T-cell (primary cell): ENCODE measurements at places on chromosomes 11 and 22. TPM values are rescaled to one million over a fixed set of nuclear protein-coding genes. Genes with fewer than 3 reads are reported as not detected.

- no peaks in the 10 kb centered on the region for H3K27me3 ChIP-seq
- peaks cover 27% of the 10 kb centered on the region for H3K36me3 ChIP-seq
- no peaks in the 10 kb centered on the region for H3K4me1 ChIP-seq
- no peak for DNase-seq
- no peak overlapping the region for H3K27ac ChIP-seq
Measured at GRCh38 chr11:129917231-129917630, 21.9 kb upstream of the NFRKB start.

GRCh38 chr22:43171607-43172006, 15.3 kb downstream of the TTLL12 start:
- no peak overlapping the region for H3K27ac ChIP-seq
- H3K27me3 ChIP-seq, result no peaks in the 10 kb centered on the region
- H3K4me3 ChIP-seq, result no peak overlapping the region
- no peak for DNase-seq

DNA sequence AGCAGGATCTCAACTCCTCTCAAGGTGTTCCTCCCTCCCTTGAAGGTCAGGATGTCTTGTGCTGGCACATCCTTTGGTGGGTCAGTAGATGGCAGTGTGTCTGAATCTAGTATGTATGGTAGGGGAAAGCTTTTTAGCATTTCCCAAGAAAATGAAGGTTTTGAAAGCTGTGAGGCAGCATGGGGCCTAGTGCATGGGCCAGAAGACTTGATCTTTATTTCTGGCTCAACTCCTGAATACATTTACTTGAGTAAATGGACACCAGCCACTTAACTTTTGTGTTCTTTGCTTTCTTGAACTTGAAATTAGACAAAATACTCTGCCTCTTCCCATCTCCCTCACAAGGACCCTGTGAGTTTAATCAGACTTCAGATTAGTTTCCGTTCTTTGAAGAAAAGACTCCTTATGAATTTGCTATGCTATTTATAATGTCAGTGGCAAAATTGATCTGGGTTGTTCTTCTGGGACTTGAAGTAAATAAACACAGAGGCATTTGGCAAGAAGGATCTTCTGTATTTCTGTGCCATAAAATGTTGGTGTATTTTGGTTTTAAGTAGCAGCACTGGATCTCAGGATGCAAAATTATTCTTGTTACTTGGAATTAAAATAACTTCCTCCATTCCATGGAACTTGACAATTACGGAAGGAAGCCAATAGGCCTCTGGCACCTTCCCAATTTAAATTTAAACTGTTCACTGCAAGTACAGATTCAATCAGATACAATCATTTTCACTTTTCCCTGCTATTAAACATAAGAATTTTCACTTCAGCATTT, 288.8 kb downstream of the CASP12 start:
- no peaks in the 10 kb centered on the region for H3K36me3 ChIP-seq
- no peaks in the 10 kb centered on the region for H3K27me3 ChIP-seq
- H3K27ac ChIP-seq, result no peak overlapping the region
- H3K4me3 ChIP-seq, result no peak overlapping the region
- DNase-seq, result peak; percentile 5

- no peaks in the 10 kb centered on the region for H3K27me3 ChIP-seq
- DNase-seq, result no peak
- H3K27ac ChIP-seq, result no peak overlapping the region
- H3K4me3 ChIP-seq, result peak overlapping the region; percentile 8
- H3K4me1 ChIP-seq, result peaks cover 67% of the 10 kb centered on the region
Measured at GRCh38 chr11:117977029-117977428, 9.2 kb upstream of the IL10RA start.

GRCh38 chr11:102293873-102294601, 23.2 kb upstream of the BIRC3 start:
- no peaks in the 10 kb centered on the region for H3K27me3 ChIP-seq
- peaks cover 7% of the 10 kb centered on the region for H3K4me1 ChIP-seq
- H3K36me3 ChIP-seq, result no peaks in the 10 kb centered on the region
- H3K4me3 ChIP-seq, result peak overlapping the region; percentile 35
- H3K27ac ChIP-seq, result peak overlapping the region; percentile 37

DNA sequence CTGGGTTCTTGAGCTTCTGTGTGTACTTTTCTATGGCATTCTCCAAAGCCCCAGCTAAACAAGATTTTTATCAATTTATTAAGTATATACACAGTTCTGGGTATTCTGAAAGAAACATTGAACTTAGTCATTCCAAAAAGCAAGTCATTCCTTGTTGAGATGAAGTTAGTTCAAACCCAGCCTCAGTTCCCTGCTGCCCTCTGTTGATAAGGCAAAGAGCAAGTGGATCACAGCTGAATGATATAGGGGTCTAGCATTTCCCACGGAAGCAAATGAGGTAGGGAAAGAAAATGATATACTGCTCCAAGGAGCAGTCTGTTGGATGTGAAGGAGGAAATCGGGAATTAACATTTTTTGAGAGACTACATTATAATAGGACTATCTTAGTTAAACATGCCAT, 841.8 kb upstream of the TENM4 start:
- no peaks in the 10 kb centered on the region for H3K4me1 ChIP-seq
- no peaks in the 10 kb centered on the region for H3K27me3 ChIP-seq
- no peak overlapping the region for H3K4me3 ChIP-seq
- no peak overlapping the region for H3K27ac ChIP-seq
- DNase-seq, result no peak
- no peaks in the 10 kb centered on the region for H3K36me3 ChIP-seq

DNA sequence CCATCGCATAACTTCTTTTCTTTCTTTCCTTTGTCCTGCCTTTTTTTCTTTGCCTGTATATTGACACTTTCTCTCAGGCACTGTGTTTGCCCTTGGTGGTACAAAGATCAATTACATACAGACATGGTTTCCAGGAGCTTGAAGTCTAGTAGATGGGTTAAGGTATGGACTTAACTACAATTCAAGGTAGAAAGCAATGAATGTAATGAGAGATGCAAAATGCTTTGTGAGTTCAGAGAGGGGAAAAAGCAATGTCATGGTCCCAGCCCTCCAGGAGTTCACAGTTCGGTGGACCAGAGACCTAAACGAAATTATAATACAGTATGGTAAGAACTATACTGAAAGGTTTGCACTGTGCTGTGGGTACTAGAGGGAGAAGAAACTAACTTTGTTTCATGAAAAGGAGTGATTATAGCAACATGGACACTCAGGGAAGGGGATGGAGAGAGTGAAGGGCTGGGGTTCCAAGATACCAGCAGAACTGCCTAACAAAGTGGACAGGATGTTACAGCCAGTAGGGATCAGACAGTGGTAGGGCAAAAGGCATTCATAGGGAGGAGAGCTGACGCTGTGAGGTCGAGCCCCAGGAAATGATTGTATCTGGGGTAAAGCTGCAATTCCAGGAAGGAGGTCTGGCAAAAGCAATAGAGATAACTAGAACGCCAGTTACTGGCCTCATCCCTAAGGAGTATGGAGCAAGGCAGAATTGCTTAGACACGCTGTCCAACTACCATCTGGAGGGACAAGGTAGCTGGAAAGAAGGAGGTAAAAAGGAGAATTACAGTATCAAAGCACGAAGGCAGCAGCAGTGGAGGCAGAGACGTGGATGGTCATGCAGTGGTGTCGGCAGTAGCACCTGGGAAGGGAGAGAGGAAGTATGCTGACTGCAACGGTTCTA, 158.3 kb upstream of the MTMR2 start:
- DNase-seq, result no peak
- no peak overlapping the region for H3K4me3 ChIP-seq
- no peaks in the 10 kb centered on the region for H3K36me3 ChIP-seq
- no peaks in the 10 kb centered on the region for H3K4me1 ChIP-seq
- no peak overlapping the region for H3K27ac ChIP-seq

DNA sequence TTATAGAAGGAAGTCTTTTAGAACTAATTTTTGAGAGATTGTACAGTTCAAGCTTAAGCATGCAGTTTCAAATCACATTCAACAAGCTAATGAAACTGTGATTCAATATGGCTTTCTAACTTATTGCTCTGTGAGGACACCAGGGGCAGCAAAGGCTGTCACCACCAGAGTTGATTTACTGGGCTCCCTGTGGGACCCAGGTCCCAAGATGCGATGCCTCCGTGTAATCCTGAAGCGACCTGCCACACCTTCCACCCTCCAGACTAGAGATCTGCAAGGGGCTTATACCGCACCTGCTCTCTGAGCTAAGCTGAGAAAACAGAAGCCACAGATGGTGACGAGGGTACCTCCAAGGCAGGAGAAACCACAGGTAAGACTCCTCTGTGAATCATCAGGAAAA, 918 bp upstream of the OR51Q1 start:
- H3K27ac ChIP-seq, result no peak overlapping the region
- no peaks in the 10 kb centered on the region for H3K36me3 ChIP-seq
- no peaks in the 10 kb centered on the region for H3K4me1 ChIP-seq
- peaks cover 4% of the 10 kb centered on the region for H3K27me3 ChIP-seq

DNA sequence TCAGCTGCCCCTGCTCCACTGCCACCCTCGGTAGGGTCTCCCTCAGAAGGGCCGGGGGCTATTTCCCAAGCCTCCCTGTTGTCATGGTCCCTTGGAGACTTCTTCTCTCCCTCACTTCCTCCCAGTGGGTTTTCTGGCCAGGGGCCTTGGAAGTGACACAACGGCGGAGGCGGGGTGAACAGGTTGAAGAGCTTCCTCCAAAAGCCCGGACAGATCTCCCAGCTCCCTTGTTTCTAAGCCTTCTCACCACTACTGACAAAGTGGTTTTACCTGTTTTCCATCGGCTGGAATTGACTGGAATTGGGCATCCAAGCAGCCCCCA, 14.5 kb downstream of the MYH9 start:
- peaks cover 100% of the 10 kb centered on the region for H3K4me1 ChIP-seq
- H3K27me3 ChIP-seq, result no peaks in the 10 kb centered on the region
- DNase-seq, result no peak
- H3K27ac ChIP-seq, result peak overlapping the region; percentile 89

GRCh38 chr11:132576706-132577105, 955.6 kb downstream of the OPCML start:
- no peak for DNase-seq
- H3K4me1 ChIP-seq, result no peaks in the 10 kb centered on the region
- no peak overlapping the region for H3K27ac ChIP-seq
- H3K4me3 ChIP-seq, result no peak overlapping the region
- no peaks in the 10 kb centered on the region for H3K27me3 ChIP-seq
- H3K36me3 ChIP-seq, result no peaks in the 10 kb centered on the region

GRCh38 chr11:73710964-73711363, 49.9 kb downstream of the RAB6A start:
- no peak for DNase-seq
- no peak overlapping the region for H3K4me3 ChIP-seq
- no peaks in the 10 kb centered on the region for H3K27me3 ChIP-seq
- peaks cover 22% of the 10 kb centered on the region for H3K36me3 ChIP-seq
- H3K27ac ChIP-seq, result no peak overlapping the region

DNA sequence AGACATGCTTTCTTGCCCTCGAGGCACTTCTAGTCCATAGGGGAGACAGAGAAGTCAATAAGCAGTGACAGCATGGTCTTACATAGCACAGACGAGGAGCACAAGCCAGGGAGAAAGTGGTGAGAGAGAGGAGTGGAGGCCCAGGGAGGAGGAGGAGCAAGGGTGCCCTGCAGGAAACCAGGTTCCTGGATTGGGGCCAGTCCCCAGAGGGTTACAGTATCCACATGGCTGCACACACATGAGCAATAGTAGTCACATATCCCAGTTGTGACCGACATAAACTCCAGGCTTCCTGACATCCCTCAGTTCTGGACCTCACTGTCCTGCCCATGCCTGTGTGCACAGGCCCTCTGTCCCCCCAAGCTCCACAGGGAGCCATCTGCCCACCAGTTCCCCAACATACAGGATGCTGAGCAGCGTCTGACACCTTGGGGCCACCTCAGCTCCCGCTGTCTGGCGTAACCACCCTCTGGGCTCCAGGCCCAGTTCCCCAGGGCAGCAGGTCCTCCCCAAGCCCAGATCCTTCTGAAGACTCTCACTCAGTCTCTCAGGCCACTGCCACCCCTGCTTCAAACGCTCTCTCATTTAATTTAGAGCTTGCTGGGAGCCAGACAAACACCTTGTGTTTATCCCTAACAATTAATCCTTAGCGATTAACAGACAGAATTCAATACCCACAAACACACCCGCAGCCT, 53.7 kb downstream of the DSCAML1 start:
- no peak for DNase-seq
- H3K36me3 ChIP-seq, result no peaks in the 10 kb centered on the region
- no peak overlapping the region for H3K27ac ChIP-seq
- H3K27me3 ChIP-seq, result peaks cover 42% of the 10 kb centered on the region
- no peaks in the 10 kb centered on the region for H3K4me1 ChIP-seq
- H3K4me3 ChIP-seq, result no peak overlapping the region

GRCh38 chr11:20762980-20763379, 93.6 kb downstream of the NELL1 start:
- no peak overlapping the region for H3K27ac ChIP-seq

DNA sequence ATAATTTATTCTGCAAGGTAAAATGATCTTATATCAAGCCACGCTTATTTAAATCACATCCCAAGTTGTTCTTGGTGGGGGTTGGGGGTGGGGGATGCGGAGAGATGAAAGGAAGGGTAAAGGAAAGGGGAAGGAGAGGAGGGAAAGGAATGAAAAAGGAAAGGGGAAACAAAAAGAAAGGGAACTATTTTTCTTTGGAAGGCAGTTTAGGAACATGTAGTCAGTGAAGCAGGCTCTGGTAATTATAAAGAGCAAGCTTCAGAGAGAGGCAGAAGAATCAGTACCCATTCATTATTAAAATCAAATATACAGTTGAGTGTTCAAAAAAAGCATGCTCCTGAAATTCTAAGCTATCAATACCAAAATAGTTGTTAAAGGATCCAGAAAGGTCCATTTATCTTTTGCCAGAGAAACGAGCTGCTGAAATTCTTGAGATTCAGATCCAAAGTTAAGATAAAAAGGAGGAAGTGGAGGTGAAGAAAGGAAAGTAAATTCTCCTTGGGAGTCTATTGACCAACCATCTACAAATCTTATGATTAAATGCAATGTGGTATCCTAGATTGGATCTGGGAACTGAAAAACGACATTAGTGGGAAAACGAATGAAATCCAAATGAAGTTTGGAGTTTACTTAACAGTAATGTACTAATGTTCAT, 107.4 kb downstream of the SGSM3 start:
- no peak for DNase-seq
- peaks cover 4% of the 10 kb centered on the region for H3K4me1 ChIP-seq

DNA sequence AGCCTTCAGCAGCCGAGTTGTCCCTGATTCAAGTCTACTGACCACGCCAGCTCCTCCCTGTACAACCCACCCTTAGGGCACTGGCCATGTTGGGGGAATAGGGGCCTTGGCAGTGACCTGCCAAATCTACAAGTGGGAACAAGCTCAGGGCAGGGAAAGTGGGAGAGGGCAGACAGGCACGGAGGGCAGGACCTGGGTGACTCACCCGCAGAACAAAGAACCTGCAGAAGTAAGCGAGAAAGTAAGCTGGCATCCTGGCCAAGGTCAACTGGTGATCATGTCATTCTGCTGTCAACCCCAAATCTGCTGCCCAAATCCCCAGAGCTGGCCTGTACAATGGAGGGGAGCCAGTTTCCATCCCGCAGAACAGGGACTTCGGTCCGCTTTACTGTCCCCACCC, 7.9 kb upstream of the SCGB1A1 start:
- H3K4me1 ChIP-seq, result no peaks in the 10 kb centered on the region
- peaks cover 10% of the 10 kb centered on the region for H3K27me3 ChIP-seq
- no peak for DNase-seq
- no peaks in the 10 kb centered on the region for H3K36me3 ChIP-seq
- no peak overlapping the region for H3K27ac ChIP-seq
- no peak overlapping the region for H3K4me3 ChIP-seq

The DNAJB13 gene
- total RNA-seq, result 0.96 TPM

The ENTHD1 gene
- total RNA-seq, result 0.20 TPM

The ALKBH3 gene
- 34.1 TPM for total RNA-seq

The NRXN2 gene
- 0.43 TPM for total RNA-seq

The MRGPRX4 gene
- not detected for total RNA-seq

The FSHB gene
- not detected for total RNA-seq

The PHLDB1 gene
- 4.0 TPM for total RNA-seq

The VSTM5 gene
- not detected for total RNA-seq

The RNF214 gene
- 29.2 TPM for total RNA-seq

The ASCL2 gene
- total RNA-seq, result 0.29 TPM

The PLA2G3 gene
- total RNA-seq, result not detected

The MS4A6E gene
- total RNA-seq, result not detected

The ZNF195 gene
- total RNA-seq, result 22.9 TPM

The MOV10L1 gene
- total RNA-seq, result not detected
